ENCODE measurements at places on chromosomes 12 and 14.
A peak's percentile ranks its signal among the peaks of the same experiment; 100 is the strongest.

DNA sequence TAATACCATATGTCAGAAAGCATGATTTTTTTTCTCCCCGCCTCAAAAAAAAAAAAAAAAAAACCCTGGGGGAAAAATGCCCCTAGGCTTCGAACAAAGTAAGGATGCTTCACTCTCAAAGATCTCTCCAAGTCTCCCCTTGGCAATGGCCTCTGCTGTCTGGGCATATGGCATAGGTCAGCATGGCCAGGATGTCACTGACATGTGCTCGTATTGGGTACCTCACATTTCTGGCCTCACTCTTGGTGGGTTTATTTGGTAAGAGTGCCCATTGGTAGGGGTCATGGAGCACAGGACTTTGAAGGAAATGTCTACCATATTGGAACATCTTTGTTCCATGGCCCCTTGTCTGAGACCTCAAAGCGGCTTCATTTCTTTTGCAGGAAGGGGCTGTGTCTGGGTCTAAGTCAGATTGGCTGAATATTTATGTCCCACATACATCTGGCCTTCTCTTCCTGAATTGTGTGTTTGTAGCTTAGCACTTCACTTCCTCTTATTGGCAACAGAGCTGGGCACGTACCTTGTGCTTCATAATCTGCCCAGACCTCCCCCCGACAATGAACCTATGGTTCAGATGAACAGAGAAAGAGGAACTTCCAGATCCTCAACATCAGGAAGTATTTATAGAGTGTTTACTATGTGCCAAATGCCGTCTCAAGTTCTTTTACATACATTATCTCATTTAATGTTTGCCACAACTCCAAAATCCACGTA, 36.3 kb upstream of the OAS1 start:
- DNase-seq, result peak; percentile 63

GRCh38 chr12:4643747-4644146, 5.1 kb downstream of the AKAP3 start:
- no peak for DNase-seq

DNA sequence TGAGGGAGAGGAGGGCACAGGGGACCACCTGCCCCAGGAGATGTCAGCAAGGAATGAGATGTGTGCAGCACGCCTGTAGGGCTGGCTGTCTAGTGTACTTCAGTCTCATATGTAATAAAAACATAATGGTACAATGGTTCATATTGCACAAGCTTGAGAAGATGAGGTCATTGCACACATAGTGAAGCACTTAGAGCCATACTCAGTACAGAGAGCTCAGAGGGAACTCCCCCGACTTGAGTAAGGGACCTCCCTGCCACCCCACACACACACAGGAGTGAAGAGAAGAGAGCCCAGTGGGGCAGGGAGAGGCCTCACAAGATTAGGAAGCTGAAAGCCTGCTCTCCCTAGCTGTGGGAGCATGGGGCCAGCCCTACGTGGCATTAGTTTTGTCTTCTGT, 61.5 kb downstream of the SLC6A12 start:
- no peak for DNase-seq

GRCh38 chr14:52380294-52380693, 66.2 kb downstream of the PTGER2 start:
- DNase-seq, result no peak

DNA sequence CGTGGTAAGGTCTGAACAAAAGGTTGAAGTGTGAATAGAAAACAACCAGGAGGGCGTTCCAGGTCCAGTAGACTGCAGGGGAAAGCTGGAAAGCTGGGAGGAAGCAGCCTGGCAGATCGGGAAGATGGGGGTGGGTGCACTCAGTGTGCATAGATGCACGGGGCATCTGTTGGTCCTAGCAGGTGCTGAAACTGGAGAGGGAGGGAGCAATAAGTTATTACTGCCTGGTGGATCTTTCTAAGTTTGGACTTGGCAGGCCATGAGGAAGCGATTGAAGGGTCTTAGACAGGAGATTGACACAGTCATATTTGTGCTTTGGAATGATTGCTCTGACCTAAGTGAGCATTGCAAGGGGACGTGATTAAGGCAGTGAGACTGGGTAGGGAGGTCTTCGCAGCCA, 194.4 kb downstream of the EFCAB11 start:
- no peak for DNase-seq

DNA sequence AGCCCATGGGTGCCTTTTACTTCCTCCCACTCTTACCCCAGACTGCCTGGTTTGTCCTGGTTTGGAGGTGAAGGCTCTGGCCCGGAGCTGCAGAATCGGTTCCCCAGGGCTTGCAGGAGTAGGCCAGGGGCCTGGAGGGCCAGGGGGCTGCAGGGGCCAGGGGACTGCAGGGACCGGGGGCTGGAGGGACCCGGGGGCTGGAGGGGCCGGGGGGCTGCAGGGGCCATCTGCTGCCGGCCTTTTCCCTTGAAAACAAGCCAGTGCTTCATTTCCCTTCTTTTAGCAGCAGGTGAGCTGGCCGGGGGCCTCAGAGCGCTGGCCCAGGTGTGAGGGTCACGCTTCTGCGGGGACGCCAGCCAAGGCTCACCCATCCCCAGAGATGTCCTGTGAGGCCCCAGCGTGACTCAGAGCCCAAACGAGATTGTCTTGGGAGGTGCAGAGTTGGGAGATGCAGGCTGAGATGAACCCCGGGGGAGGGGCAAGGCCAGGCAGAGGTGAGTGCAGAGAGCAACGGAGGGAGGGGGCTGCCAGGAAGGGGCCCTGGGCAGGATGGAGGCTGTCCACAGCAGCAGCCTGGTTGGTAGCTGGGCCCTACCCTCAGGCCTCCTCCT, 154.9 kb downstream of the KIF26A start:
- peak; percentile 26 for DNase-seq

DNA sequence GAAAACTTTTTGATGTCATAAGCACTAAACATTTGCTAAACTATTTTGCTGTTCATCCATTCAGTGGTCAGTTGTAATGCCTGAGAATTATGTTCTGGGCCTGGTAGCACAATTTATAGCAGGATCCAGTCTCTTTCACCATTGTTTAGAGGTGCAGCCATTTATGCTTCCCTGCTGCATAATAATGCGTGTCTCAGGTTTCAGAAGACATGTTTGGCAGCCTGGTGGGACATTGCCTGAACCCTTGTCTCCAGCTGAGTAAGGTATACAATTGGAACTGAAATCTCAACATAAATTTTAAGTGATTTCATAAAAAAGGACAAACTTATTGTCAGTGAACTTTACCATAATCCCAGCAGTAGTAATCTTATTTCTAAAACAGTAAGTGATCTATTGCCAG, 94.8 kb downstream of the POLR3B start:
- no peak for DNase-seq

- DNase-seq, result no peak
Measured at GRCh38 chr12:52514471-52515318, 5.5 kb downstream of the KRT5 start.

DNA sequence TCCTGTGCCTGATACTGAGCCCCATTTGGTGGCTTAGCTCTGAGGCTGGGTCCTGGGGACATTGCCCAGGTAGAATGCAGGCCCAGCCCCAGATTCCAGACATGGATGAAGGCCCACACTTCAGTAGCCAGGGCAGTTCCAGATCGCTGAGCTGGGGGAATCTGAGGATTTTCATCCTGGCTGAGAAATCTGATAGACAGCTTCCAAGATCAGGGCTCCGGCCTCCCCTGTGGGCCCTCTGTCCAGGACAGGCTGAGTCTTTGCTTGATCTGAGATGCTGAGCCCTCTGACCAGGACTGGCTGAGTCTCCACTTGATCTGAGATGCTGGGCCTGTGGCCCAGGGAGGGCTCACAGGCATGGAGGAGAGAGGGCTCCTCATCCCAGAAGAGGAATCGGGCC, 3.3 kb upstream of the RASAL1 start:
- DNase-seq, result no peak

- no peak for DNase-seq
Measured at GRCh38 chr12:91984556-91984955, 161.1 kb downstream of the BTG1 start.

GRCh38 chr12:38588624-38589305, 272.2 kb downstream of the ALG10B start:
- no peak for DNase-seq

DNA sequence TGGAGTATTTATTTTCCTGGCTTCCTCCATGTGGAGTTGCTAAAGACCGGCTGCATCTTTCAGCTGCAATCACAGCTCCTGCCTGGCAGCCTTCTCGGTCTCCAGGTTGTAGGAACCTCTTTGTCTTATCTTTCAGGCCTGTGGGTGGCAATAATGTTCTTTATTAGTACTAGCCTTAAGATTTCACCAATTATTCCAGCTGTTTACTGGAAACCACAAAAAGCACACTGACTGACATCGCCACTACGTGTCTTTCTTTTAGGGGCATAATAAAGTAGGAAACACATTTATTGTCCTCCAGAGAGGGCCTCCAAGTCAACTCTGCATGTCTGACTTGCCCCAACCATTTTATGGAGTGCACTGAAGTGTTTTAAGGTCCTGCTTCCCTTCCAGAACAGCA, 1116.5 kb upstream of the TMEM132C start:
- no peak for DNase-seq

GRCh38 chr12:102427543-102427941, 52.8 kb downstream of the IGF1 start:
- no peak for DNase-seq

- DNase-seq, result no peak
Measured at GRCh38 chr12:113058553-113058952, 2.0 kb downstream of the DTX1 start.

GRCh38 chr14:30082486-30082885, 154.8 kb upstream of the PRKD1 start:
- DNase-seq, result no peak

DNA sequence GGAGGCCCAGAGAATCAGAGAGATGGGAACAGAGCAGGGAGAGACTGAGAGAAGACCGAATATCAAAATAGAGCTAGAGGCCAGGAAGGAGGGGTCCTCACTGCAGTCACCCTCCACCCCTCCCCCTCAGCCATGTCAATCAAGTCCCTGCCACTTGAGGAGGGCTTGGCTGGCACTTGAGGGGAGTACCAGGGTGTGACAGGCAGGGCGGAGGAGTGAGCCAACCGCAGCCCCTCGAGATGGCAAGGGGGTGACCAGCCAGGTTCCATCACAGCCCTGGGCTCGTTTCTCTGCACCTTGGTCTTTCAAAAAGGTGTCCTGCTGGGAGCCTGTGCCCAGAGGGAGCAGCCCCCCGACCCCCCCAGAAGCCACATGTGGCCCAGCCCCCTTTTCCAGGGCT, 4.2 kb downstream of the AQP5 start:
- peak; percentile 37 for DNase-seq

- no peak for DNase-seq
Measured at GRCh38 chr12:38775457-38775856, 129.9 kb downstream of the CPNE8 start.

GRCh38 chr12:92010368-92010767, 135.3 kb downstream of the BTG1 start:
- DNase-seq, result peak; percentile 59

GRCh38 chr14:67313153-67313552, 46.5 kb downstream of the ATP6V1D start:
- no peak for DNase-seq

DNA sequence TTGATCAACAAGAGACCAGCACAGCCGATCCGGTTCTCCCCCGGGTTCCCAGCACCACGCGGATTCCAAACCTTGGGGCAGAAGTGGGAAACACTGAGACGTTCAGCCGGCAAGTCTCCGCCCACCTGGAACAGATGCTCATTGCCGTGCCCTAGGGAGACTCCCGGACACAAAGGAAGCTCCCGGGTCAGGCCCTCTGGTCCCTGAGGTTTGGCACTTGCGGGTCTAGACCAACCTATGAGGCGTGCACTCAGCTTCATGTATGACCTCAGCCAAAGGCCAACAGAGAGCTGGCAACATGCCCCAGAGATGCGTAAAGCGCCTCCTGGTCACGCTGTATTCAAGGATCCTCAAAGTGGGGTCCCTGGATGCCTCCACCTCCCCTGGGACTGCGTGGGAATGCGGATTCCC, 2.5 kb downstream of the RIMBP2 start:
- DNase-seq, result no peak

GRCh38 chr14:71466251-71466650, 466.0 kb upstream of the RGS6 start:
- no peak for DNase-seq

DNA sequence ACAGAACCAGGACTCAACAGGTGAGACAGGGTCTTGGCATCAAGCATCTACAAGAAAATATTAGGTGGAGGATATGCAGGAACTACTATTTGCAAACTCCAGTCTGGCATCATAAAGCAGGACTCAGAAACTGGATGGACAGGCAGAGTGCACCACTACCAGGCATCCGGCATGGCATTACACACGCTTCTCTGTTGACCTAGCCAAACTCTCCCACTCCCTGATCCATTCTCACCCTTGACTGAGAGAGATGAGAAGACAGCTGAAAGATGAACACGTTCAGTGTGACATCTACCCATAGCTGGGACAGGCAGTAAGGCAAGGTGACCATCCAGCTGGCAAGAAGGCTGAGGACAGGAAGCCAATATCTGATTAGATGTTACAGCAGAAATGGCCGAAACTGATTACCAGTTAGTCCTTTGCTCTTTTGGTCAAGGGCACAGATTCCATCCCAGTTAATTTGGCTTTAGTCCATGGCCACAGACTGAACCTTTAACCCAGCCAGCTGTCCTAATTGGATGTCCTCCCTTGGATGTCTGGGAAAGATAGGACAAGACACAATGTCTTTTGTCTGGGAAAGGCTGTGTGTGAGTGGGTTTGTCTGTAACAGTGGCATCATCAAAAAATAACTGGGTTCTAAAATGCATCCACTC, 71.6 kb downstream of the BBS10 start:
- DNase-seq, result no peak

DNA sequence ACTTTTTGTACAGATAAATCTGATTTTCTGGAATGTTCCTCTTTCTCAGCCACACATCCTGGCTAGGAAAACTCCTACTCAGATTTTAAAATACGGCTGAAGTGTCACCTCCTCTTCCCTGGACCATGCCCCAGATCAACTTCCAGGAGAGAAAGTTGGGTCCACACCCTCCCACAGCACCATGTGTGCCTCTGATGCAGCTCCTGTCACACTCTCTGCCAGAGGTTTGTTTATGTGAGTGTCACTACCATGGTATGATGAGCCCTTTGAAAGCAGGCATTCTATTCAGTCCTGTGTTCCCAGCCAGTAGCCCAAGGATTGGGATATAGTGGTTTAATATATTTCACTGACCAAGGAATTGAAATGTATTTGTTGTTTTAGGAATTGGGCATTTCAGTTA, 287.2 kb upstream of the ATP2B1 start:
- no peak for DNase-seq

- DNase-seq, result peak; percentile 37
Measured at GRCh38 chr12:103841690-103842584, 903 bp upstream of the NT5DC3 start.

GRCh38 chr12:31890295-31891285, 68.6 kb upstream of the RESF1 start:
- peak; percentile 53 for DNase-seq

GRCh38 chr12:71671816-71672215, 7.7 kb downstream of the THAP2 start:
- no peak for DNase-seq

GRCh38 chr12:24172031-24172772, 222.7 kb upstream of the SOX5 start:
- DNase-seq, result no peak

DNA sequence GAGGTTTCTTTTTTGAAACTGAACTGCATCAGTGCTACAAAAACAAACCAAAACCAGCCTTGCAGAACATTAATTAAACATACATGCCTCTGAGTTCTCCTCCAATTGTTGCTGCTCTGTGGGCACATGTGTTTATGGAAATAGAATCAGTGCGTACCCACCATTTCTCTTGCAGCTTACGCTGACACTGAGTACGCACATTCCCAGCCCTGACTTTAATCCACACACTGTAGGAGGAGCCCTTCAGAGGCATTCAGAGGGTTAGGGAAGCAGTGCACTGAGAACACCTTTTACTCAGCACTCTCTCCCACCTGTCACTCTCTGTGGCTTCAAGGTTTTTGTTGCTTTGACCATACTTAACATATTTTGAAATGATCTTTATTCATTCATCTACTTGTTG, 250.5 kb upstream of the PWP1 start:
- no peak for DNase-seq
